Anterior cingulate cortex (tissue), 58 donors: ENCODE measurements at places on chromosomes 12 and 14.

- peak; percentile 22 for DNase-seq
Observed at GRCh38 chr14:91332171-91332985, 85.2 kb downstream of the CCDC88C start.

- DNase-seq, result peak; percentile 62
Observed at GRCh38 chr12:62934799-62935674, at the start of gene PPM1H. PPM1H (minus strand) TSS chr12:62935150; CDS start chr12:62934736, 414 bp downstream.

GRCh38 chr14:101780390-101780789, 18.9 kb downstream of the PPP2R5C start:
- no peak for DNase-seq

GRCh38 chr14:53180272-53181221, 27.4 kb upstream of the DDHD1 start:
- no peak for DNase-seq

- DNase-seq, result no peak
Observed at GRCh38 chr12:119598159-119598558, 4.6 kb downstream of the TMEM233 start.

GRCh38 chr14:67319142-67319541, 40.5 kb downstream of the ATP6V1D start:
- no peak for DNase-seq

DNA sequence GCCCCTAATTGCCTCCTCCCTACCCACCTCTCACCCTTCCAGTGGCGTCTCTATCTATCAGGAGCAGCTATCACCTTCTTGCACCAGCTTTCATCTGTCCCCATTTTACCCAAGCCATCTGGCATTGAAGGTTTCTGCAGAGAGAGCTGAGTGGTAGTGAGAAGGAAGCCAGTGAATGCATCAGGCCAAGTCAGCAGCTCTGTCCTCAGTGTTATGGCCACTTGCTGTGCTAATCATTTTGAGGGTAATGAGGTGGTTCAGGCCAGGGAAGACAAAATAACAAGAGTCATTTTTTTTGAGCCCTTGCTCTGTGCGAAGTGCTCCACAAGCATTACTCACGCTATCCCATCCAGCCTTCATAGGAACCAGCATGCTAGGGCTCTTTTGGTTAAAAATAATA, 164.7 kb downstream of the SUDS3 start:
- no peak for DNase-seq

DNA sequence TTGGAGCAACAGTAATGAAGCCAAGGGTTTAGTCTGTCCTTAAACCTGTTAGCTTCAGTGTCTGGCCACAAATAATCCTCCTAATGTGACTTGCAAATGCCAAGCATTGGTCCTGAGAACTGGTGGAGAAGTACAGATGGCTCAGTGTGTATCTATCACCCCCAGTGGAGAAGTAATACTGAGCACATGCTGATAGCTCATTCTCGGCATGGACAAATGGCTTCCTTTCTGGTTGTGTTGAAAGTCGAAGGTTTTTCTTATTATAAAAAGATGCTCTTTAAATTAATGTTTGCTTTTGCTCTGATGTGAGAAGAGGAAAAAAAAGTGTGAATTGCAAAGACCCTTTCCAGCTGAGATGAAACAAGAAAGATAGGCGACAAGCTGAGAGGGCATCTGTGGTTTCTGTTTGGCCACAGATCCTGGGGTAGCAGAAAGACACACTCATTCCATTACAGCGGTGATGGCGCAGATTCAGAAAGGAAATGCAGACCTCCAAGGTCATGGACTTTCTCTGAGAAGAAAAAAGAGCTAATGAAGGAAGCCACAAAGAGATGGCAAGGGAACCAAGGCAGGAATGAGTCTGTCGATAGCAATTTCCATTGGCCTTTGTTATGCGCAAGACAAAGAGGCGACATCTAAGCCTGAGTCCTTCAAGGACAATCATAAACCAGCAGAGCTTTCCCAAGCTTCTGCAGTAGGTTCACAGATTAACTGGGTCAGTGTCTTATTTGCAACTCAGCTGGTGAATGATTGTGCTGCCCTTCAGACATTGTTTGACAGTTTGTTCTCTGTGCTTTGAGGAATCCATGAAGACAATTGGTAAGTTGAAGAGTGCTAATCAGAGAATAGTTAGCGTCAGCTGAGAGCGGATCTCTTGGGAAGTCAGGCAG, 155.5 kb upstream of the RGS6 start:
- no peak for DNase-seq

- no peak for DNase-seq
Observed at GRCh38 chr12:123960856-123961255, 11.8 kb downstream of the CCDC92 start.

DNA sequence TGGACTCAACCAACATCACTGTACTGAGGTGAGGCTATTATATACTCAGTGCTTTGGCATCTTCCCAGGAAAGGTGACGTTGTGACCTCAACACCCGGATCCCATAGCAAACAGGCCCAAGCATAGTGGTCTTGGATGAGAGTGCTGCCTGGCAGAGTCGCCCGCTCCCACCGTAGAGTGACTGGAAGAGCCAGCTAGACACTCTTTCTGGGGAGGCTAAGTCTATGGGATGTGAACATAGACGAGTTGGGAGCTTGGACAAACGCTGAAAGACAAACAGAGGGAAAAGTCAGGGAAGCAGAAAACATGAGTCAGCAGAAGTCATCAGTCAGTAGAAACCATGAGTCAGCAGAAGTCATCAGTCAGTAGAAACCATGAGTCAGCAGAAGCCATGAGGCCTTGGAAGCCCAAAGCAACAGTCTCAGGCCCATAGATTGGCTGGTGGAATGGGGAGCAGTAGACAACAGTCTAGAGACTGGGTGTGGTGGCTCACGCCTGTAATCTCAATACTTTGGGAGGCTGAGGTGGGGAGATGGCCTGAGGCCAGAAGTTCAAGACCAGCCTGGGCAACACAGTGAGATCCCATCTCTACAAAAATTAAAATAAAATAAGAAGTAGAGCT, 66.4 kb upstream of the MAP1LC3B2 start:
- DNase-seq, result no peak

- no peak for DNase-seq
Observed at GRCh38 chr12:89710873-89711750, 2.5 kb upstream of the ATP2B1 start.

GRCh38 chr14:104650981-104651875, 38.2 kb upstream of the INF2 start:
- no peak for DNase-seq

DNA sequence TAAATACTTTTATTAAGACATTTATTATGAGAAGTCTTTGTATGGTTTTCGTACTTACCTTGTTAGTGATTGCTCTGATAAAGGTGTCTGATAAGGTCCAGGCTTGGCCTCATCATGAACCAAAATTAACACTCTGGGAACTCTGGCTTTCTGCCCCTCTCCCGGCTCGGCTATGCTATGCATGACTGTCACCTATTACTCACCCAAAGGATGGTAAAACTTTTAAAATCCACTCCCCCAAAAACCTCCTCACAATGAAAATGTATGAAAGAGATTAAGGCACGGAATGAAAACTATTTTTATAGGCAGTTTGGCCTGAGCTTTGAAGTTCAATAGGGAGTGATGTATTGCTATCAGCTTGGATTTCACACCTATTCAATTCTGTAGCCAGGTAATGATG, 217.3 kb upstream of the TBX3 start:
- DNase-seq, result no peak

- no peak for DNase-seq
Observed at GRCh38 chr12:70561550-70561949, 75.7 kb downstream of the PTPRB start.

GRCh38 chr14:63248211-63248610, 44.0 kb downstream of the RHOJ start:
- no peak for DNase-seq

DNA sequence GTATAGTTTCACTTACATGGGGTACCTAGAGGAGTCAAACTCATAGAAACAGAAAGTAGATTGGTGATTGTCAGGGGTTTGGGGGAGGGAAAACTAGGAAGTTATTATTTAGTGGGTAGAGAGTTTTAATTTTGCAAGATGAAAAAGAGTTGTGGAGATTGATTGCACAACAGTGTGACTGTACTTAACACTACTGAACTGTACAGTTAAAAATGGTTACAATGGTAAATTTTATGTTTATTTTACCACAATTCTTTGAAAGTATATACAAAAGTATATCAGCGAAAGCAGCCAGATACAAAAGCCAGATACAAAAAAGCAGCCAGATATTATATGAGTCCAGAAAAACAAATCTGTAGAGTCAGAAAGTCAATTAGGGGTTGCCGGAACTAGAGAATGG, 247.6 kb downstream of the IPO8 start:
- no peak for DNase-seq

GRCh38 chr14:44782775-44783238, 178.9 kb downstream of the KLHL28 start:
- no peak for DNase-seq

DNA sequence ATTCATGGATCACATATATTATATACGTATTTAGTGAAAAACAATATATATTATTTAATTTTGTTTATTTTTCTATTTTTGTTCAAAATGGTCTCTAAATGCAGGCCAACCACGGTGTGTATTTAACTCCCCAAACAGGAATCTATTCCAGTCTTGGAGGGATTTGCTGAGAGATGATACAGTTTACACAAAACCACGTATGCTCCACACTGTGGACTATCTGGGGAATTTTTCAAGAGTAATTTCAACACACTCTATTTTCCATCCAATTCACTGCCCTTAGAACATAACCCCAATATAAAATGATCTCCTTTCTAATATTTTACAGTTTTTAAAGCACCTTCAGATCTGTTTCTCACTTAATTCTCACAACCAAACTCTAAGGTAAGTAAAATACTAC, 15.3 kb downstream of the EML1 start:
- no peak for DNase-seq

DNA sequence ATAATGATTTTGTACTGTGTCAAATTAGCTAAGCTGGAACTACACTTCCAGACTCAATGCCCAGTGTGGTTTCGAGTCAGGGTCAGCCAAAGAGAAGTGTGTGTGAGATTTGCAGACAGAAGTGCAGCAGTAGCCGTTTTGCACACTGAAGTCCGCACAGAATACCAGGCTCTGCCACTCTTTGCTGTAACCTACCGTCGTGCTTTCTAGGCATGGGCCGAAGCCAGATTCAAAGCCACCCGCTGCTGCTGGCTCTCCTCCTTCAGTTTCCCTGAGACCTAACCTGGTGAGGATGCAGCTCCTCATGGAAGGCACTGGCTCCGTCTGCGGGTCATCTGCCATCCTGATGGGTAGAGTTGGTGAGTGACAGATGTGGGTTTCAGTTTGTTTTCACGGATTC, 48.8 kb downstream of the LRTM2 start:
- DNase-seq, result no peak

DNA sequence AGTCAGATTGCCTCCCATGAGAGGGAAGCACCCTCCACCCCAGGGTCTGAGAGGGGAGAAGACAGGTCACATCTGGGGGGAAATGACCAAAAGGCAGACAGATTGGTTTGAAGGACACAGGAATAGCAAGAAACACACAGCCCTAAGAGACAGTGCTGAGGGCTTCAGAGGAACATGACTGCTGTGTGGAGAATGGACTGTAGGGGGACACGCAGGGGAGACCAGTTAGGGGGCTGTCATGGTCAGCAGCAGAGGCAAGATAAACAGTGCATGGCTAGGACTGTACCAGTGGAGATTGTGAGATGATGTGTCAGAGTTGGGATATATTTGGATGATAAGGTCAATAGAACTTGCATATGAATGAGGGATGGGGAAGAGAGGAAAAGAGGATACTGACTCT, 19.7 kb downstream of the SMUG1 start:
- no peak for DNase-seq

DNA sequence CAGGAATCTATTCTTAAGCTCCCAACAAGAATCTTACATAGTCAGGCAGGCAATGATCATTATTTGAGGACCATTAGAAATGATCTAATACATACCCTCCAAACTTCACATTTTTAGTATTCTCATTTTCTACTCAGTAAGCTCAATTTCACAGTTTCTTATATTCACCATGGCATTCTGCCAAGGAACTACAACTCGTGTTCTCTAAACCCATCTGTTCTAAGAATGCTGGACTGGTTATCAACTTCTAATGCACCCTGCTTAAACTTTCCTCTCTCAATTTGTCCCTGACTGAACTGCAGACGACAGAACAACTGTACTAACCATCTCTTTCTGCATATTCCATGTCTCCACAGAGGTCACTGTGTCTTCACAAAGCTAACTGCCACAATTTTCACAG, 58.6 kb downstream of the GXYLT1 start:
- DNase-seq, result no peak

- DNase-seq, result no peak
Observed at GRCh38 chr12:28484156-28484555, 293.9 kb downstream of the CCDC91 start.

GRCh38 chr14:68159701-68160633, 340.4 kb downstream of the RAD51B start:
- no peak for DNase-seq

- DNase-seq, result no peak
Observed at GRCh38 chr12:117026343-117026742, 72.9 kb downstream of the TESC start.

- no peak for DNase-seq
Observed at GRCh38 chr14:99727096-99727870, 43.2 kb downstream of the CYP46A1 start.

- DNase-seq, result no peak
Observed at GRCh38 chr12:40056373-40056772, 49.5 kb downstream of the SLC2A13 start.

GRCh38 chr12:112846619-112847018, 55.1 kb downstream of the RPH3A start:
- DNase-seq, result no peak

DNA sequence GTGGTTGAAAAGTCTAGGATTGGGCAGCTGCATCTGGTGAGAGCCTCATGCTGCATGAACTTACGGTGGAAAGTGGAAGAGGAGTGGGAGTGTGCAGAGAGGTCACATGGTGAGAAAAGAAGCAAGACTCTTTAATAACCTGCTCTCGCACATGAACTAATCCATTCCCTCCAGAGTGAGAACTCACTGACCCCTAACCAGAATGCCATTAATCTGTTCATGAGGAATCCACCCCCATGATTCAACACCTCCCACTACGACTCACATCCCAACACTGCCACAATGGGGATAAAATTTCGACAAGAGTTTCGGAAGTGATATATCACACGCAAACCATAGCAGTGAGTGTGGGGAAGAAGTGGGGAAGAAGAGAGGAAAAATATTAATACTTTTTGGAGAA, 377.4 kb downstream of the NAV3 start:
- no peak for DNase-seq

- no peak for DNase-seq
Observed at GRCh38 chr12:15443611-15444010, 121.3 kb downstream of the PTPRO start.
